Dermis microvascular lymphatic vessel endothelial cell (primary cell): ENCODE measurements at places on chromosomes 11 and 22.

DNA sequence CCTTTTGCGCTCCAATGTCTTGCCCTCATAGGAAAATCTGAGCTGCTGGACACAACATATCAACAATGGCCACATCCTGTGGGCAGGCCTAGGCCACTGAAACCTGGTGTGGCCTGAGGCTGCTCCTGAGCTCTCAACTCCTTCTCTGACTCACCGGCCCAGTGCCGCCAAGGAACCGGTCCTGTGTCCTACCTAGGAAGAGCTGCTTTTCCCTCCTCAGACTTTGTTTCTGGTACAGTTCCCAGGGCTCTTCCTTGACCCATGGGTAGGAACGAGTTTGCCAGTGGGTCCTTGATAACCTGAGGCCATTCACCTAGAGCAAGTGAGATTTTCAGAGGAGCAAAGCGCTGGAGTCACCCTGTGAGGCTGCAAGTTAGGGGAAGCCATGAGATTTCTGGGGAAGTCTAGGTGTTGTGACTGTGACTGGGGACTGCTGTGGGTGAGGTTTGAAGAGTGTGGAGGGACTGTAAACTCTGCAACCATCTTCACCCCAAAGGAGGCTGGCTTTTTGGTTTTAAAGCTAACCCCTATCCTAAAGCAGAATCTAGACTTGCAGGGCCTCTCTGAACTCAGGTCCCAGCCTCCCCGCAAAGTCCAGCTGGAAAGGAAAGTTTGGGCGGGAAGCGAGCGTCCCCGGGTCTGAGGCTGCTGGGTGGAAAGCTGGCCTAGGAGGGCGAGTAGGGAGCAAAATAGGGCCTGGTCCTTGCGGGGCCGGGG, 12.0 kb upstream of the PAX6 start:
- no peak for DNase-seq

DNA sequence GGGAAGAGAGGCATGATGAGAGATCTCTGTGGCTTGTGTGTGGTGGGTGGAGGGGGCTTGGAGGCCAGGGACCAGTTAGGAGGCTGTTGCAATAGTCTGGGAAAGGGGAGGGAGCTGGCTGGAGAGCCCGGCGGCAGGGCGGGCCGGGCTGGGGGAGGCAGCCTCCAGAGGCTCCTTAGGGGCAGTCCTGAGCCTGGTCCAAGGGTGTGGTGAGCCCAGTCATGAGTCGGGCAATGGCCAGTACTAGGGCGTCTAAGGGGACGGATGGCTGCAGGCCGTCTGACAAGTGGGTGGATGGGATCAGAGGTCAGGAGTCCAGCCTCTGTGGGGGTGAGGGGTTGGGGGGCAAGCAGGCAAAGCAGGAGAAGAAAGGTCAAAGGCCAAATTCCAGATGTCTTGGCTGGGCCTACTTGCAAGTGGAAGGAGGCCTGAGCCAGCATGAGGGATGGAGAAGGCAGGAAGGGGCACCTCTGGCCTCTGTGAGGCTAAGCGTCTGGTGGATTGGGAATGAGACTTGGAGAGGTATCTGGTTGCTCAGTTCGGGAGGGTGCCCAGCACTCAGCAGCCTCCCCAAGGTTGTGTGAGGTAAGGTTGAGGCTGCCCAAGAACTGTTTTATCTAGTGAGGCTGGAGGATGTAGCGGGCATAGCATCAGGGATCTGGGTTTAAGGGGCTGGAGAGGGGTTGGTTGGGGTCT, 6.0 kb upstream of the CD248 start:
- no peak for DNase-seq

DNA sequence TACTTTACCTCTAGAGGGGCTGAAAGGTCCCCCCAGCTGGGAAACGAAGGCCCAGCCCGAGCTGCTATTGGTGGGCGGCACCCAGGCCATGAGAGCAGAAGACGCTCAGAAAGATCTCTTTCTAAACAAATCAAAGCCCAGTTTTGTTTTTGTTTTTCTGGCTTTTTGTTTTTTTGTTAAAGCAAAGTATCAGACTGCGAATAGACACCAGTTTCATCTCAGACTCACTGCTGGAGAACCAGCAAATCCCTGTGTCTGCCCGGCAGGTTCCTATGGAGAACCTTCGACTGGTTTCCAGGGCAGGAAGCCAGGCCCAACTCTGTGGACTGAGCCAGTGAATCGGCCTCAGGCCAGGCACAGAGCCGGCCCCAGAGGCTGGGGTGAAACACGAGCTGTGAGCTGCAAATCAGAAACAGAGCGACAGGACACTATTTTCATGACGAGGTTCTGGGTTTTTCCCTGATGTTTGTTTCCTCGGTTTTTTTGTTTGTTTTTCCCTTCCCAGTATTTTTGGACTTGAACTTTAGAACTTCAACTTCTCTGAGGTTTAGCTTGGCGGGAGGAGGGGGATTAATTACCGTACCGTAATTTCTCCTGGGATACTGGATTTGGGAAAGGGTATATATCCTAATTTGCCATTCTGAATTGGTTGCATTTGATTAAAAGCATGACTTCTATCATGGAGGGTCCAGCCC, 16.0 kb upstream of the B4GALNT4 start:
- DNase-seq = peak; percentile 47

GRCh38 chr11:125945011-125945796, 640 bp upstream of the VSIG10L2 start:
- no peak for DNase-seq

GRCh38 chr11:87031433-87032170, 6.1 kb upstream of the TMEM135 start:
- DNase-seq = no peak

DNA sequence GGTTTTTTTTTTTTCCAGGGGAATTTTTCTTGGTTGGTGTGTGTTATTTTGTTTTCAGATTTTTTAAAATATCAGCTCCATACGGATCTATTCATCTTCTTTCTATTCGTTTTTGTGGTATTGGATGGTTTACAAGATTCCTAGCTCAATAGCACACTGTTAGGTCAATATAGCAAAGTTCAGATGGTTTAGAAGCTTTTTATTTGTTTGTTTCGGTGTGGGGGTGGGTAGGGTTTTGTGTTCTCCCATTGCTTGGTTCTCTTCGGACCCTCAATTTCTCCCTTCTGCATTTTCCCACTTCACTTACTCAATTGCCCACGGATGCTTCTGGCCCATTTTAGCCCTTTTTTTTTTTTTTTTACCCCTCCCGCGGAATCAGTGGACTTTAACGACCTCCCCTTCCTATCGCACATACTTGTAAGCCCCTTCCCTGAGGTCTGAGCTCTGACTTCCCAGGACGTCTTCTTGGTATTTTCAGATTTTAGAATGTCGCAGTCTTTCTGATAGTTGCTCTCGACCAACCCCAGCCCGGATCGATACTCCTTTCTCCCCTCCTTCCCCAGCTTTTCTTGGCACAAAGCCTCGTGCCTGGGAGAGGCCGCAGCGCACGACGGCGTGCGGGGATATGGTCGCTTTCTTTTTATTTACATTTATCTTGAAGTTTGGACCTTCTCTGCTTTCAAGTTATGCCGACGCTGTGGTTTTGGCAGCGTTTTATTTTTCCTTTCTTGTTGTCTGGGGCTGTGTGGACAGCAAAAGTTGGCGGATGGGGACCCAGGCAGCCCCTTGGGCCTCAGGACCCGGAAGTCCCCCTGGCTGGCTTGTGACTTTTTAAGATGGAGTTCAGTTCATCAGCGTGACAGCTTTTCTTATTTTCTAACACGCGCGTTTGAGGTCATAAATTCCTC, 4.4 kb upstream of the SPDYC start:
- no peak for DNase-seq

DNA sequence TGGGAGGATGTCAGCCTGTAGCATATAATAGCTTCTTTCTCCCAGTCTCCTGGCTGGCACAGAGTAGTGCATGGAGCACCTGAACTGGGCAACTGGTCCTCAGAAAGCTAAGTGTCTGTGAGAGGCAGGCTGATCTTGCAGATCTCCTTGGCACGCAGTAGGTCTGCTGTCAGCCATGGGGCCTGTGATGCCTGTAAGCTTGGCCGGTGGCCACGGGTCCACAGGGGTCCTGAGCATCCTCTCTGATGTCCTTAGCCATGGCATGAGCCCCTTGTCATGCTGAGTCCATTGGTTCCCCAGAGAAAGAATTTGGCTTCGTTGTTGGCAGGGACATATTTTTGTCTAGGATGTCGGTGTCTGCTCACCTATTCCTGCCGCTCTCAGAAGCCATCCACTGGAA, 25.0 kb downstream of the AMPD3 start:
- no peak for DNase-seq

DNA sequence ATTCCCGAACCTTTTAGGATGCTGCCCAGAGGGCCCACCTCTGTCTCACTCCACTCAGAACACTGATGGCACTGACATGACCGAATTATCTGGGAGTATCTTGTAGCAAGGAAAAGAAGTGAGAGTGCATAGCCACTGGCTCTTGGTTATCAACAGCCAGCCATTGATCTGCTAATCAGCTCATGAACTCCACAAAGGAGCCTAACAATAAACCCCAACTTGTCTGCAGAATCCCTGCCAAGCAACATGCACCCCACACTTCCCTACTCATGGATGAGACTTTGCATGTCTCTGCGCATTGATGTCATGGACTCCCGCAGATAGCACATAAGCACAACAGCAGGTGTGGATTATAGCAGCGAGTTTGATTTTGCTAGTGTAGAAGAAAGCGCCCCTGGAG, 1538.9 kb upstream of the RAG2 start:
- DNase-seq = no peak

- no peak for DNase-seq
Measured at GRCh38 chr11:7444091-7444981, 41.0 kb upstream of the OLFML1 start.

DNA sequence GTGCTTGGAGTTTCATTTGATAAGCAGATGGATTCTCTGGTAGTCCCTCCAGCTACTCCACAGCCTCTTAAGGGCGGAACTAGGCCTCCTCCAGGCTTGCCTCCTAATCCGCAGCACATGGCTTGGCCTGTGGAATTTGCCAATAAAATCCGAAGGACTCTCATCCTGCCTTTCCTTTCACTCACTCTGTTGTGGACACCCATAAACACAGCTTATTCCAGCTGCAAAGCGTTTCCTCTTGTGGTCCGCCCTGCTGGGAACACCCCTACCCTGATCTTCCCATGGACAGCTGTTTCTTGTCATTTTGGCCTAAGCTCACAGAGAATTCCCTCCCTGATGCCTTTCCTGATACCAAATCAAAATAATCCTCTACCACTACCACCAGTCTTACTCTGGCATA, 546.2 kb downstream of the NTM start:
- no peak for DNase-seq

GRCh38 chr11:118276422-118276821, 12.3 kb upstream of the MPZL2 start:
- DNase-seq = no peak

DNA sequence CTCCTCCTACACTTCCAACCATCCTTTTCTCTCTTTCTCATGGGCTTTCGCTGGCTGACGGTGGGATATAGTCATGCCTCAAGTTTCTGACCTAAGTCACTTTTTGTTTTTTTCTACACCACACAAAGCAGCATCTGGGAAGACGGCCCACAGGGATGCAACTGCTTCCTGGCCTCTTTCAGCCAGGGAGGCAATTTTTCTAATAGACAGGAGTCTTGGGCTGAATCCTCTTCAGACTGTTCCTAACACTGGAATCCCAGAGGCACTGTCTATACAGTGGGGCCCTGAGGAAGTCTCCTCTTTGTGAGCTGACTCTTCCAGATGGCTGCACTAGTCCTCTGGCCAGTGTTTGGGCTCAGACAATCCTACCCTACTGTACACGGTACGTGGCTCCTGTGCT, 39.7 kb upstream of the OLFML1 start:
- no peak for DNase-seq

GRCh38 chr11:35142481-35143075, 3.6 kb downstream of the CD44 start:
- peak; percentile 11 for DNase-seq

GRCh38 chr11:64185175-64185692, 737 bp upstream of the STIP1 start:
- DNase-seq = peak; percentile 90

- no peak for DNase-seq
Measured at GRCh38 chr11:70952191-70952590, 300.2 kb downstream of the SHANK2 start.

DNA sequence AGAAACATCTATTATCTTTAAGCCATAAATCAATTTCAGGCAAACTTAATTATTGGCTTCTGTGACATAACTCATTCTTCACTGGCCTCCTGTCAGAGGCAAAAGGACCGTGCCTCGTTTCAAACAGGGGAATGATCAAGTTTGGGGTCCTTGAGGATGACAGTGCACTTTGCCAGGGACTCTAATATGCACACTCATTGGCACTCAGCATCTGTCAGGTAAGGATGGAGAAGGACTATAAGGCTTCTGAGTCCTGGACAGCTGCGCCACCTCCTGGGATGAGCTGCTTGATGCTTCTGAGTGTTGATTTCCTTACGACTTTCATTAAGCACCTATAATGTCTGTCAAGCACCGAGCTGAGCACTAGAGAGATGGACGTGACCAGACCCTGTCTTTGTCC, 20.2 kb downstream of the BPIFC start:
- DNase-seq = no peak

DNA sequence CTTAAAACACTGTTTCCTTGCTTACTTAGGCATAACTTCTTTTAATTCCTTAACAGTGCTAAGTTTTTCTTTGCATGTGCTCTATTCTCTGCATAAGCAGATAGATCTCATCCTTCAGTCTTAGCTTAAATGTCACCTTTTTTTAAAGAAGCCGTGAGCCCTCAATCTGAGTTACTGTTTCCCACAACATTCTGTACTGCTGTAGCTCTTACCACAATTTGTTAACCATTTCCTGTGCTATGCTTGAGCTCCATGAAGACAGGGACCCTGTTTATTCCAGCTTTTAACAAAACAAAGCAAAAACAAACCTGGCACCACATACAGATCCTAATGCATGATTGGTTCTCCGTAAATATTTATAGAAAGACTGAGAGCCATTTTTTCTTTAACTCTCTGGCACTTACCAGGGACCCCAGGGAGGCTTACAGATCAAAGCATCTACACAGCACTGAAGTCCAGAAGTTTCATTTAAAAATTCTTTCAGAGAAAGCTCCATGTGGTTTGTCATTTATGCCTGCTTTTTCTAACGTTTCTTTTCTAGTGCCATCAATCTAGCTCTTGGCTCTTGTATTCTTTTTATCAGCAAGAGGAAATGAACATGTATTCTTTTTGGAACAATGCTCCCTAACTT, 74.9 kb downstream of the DYNC2H1 start:
- DNase-seq = no peak

- DNase-seq = no peak
Measured at GRCh38 chr11:70205049-70205725, 2.1 kb downstream of the FADD start.

DNA sequence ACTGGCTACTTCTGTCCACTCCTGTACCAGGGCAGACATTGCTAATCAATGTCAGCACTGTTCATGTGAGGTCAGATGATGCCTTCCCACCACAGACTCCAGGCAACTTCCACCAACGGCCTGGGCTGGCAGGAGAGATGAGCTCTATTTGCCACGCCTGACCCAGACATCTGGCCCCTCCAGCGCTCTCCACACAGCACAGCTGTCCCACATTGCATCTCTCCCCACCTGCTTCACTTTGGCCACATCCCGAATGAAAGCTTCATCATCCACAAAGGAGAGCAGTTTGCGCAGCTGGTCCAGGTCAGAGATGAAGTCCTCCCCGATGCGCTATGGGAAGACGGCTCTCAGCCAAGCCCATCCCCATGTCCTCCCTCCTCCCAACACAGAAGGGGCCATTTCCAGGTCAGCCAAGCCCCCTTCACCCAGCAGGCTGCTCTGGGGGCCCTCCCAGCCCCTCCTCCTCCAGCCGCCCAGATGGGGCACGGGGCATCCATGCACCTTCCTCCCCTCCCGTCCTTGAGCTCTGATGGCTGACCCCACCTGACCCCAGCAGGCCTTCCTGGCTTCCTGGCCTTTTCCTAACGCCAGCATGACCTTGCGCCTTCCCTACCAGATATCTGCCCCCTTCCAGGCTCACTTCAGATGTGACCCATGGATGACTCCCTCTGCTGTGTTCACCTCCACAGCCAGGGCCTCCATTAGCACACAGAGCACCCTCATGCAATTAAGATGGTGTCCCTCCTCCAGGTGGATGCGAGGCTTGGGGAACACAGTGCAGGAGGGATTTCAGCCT, 7.4 kb downstream of the PYGM start:
- no peak for DNase-seq
